ENCODE measurements at places on chromosomes 4 and X.

GRCh38 chr4:118329849-118330248 is 23.0 kb downstream of the PRSS12 start:
- DNase-seq = no peak

- no peak for DNase-seq
Observed at GRCh38 chr4:23234716-23235115, 542.0 kb downstream of the GBA3 start.

GRCh38 chrX:10049236-10049635 is 82.1 kb downstream of the CLDN34 start:
- DNase-seq = no peak

GRCh38 chr4:164550989-164551712 is 202.8 kb upstream of the SMIM31 start:
- DNase-seq = no peak

GRCh38 chrX:110211340-110211739 is 106.5 kb downstream of the AMMECR1 start:
- DNase-seq = no peak

GRCh38 chrX:134470013-134470412 is 10.0 kb downstream of the HPRT1 start:
- no peak for DNase-seq

Measured in stimulated activated CD4-positive, alpha-beta T cell treated with anti-CD3 and anti-CD28 coated beads, Interleukin-1b, Interleukin-23, amount 100 ng/mL, for 1 hour (primary cell).